ENCODE measurements at places on chromosomes 16 and 17.

- peak; percentile 45 for DNase-seq
Measured at GRCh38 chr16:89216315-89217137, 977 bp upstream of the ZNF778 start.

GRCh38 chr16:11121914-11122692, 133.9 kb downstream of the SOCS1 start:
- no peak for DNase-seq

DNA sequence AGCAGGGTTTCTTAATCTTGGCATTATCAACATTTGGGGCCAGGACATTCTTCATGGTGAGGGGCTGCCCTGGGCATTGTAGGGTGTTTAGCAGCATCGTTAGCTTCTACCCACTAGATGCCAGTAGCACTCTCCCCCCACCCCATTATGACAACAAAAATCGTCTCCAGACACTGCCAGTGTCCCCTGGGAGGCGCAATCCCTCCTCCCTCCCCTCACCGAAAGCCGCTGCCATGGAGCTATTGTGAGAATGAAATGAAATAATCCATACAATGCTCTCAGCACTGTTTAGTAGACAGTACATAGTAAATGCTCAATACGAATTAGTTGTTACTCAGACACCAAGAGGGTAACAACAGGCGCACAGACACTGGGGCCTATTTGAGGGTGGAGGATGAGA, 502.9 kb downstream of the NPIPA7 start:
- no peak for DNase-seq

DNA sequence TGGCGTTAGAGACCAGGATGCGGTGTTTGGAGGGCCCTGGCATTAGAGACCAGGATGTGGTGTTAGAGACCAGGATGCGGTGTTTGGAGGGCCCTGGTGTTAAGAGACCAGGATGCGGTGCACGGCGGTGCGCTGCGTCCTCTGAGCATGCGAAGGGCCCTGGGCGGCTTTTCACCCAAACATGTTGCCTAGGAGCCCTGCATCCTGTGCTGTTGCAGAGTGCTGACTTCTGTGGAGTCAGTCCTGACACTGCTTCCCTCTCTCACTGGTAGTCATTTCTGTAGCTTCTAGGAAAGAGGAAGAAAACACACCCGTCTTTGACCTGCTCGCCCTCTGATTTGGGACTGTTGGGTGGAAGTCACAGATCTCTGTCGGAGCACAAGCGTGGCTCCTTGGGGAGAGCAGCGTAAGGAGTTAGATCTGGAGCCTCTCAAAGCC, 141.2 kb downstream of the LAT start:
- DNase-seq: no peak

DNA sequence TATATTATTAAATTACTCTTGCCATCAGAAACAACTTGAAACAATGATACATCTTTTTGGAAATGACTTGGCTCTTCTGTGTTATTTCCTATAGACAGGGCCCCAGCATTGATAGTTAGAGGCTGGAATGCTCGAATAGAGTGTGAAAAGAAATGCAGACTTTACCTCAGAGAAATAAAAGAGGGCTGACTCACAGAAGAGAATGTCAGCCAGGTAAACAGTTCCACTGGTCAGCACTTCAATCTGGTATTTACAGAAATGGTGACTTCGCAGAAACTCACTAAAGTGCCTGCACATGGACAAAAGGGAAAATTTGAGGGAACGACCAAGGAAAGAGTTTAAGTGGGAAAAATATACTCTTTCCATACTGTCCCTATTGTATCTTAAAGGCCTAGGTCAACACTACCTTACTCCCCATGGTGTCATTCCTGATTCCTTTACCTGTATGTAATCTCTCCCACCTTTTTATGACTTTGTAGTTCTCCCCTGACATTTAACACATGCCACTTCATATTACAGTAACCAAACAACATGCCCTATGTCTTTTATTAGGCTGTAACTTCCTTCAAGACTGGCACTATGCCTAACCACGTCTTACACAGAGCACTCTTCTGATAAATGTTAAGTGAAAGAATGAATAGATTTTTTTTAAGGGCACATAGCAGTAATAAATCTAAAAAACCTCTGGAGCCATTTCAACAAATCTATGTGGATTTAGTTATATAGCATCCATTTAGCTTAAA, 36.7 kb downstream of the AKAP10 start:
- no peak for DNase-seq

GRCh38 chr17:66549311-66549704, 246.9 kb downstream of the PRKCA start:
- DNase-seq: no peak

- no peak for DNase-seq
Measured at GRCh38 chr16:84292011-84292410, 2.7 kb upstream of the WFDC1 start.

DNA sequence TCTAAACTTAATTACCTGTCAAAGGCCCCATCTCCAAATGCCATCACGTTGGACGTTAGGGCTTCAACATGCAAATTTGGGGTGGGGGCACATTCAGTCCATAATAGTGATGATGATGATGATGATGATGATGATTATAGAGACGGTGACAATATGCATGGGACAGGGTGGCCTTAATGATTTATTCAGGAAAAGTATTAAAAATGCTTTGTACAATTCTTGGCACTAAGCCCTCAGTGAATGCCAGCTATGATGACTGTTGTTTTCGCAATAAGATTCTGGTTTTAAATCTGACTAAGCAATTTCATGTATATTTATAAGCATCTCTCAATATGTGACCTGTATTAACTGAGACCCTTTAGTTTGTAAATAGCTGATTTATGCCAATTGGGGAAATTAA, 106.3 kb downstream of the C16orf95 start:
- DNase-seq: no peak

- no peak for DNase-seq
Measured at GRCh38 chr17:43578699-43579565, 32.8 kb upstream of the ETV4 start.

GRCh38 chr17:47918006-47918405, 22.0 kb downstream of the SP2 start:
- no peak for DNase-seq

GRCh38 chr17:75473246-75473645, 16.8 kb downstream of the TMEM94 start:
- DNase-seq: no peak

DNA sequence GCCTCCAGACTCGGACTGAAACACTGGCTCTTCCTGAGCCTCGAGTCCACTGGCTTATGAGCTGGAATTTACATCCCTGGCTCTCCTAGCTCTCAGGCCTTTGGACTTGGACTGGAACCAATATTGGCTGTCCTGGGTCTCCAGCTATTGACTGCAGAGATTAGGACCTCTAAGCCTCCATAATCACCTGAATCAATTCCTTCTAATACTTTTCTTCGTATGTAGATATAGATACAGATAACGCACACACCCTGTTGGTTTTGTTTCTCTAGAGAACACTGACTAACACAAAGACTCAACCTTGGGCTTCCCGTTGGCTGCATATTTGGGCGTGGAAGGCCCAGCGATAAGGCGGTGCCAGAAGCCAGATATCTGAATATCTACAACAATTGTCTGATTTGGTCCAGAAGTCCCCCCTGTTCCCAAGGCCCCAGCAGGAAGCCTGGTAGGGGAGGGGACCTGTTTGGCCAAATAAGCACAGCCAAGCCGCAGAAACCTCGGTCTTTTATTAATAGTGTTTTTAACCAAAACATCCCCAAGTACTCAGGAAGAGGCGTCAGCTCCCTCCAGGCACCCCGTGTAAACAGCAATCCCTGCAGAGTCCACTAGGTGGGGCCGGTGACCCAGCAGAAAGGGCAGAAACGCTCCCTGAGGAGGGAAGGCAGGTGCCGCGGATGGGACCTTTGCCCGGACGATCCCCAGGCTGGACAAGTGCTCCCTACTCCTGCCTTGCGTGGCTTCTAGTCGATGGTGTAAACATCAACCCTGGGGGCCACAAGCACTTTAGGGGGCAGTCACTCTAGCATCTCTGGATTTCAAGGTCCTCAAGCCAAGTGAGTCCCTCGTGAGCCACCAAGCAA, 57.0 kb downstream of the ABR start:
- no peak for DNase-seq

DNA sequence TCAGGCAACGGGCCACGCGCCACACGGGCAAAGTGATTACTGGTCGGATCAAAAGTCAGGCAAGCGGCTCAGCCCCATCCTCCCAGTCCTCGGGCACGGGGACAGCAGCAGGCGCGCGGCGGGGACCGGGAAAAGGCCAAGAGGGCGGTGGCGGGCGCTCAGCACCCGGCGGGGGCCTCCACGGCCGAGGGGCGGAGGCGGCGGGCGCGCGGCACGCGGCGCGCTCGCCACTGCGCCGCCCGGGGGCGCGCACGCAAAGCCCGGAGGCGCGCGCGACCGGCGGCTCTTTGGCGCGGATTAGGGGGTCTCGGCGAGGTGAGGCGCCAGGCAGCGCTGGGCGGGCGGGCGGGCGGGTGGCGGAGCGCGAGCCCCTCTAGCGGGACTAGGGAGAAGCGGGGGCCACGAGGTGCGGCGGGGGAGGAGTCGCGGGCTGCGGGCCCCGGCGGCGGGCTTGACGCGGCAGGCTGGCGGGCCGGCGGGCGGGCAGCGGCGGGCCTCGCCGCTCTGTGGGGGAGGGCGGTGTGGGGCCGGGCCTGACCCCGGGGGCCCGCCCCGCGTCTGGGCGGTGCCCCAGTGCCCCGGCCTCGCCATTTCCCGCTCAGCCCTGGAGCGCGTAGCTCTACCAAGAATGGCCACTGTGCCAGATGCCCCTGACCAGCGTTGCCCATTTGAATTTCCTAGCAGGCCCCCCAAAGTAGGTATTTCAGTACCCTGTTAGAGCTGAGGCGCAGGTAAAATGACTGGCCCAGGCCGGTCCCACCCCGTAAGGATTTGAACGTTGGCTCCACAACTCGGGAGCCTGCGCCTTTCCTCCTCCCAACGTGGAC, at the start of the genes ACACA and TADA2A:
Gene ACACA (minus strand): TSS at position 202 of the 827 bp plus-strand sequence. CDS start 537 bp downstream, outside the sequence.
Gene TADA2A (plus strand): TSS at position 252 of the 827 bp plus-strand sequence. CDS start 4,480 bp downstream, outside the sequence.
- no peak for DNase-seq

DNA sequence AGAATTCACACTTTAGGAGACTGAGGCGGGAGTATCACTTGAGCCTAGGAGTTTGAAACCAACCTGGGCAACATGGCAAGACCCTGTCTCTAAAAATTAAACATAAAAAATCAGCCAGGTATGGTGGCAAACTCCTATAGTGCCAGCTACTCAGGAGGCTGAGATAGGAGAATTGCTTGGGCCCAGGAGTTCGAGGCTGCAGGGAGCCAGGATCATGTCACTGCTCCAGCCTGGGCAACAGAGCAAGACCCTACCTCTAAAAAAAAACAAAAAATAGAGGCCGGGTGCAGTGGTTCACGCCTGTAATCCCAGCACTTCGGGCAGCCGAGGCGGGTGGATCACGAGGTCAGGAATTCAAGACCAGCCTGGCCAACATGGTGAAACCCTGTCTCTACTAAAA, 8.9 kb upstream of the GPT2 start:
- no peak for DNase-seq

GRCh38 chr17:73155410-73156165, 9.2 kb upstream of the SSTR2 start:
- DNase-seq: no peak

DNA sequence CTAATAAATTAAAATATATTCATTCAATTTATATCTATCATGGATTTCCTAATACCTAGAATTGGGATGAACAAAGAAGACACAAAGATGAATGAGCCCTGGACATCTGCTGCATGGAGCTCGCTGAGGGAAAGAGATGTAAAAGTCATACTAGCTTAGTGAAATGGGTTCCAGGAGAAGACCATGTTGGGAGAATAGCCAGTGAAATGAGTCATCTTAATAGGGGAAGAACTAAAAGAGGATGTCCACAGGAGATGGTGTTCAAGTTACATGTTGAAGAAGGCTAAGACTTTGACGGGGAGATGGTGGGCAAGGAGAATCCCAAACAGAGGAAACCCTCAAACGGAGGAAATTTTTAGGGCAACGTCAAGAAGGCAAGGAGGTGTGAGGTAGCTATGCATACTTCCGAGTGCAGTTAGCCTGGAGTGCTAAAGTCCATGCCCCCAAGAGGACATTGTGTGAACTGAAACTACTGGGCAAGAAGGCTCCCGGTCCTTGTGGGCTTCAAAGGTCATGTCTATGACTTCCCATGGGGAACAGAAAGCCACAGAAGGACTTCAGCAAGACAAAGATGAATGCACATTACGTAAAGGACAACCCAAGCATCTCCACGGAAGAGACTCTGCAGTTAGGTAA, 220.5 kb upstream of the CDH11 start:
- no peak for DNase-seq

DNA sequence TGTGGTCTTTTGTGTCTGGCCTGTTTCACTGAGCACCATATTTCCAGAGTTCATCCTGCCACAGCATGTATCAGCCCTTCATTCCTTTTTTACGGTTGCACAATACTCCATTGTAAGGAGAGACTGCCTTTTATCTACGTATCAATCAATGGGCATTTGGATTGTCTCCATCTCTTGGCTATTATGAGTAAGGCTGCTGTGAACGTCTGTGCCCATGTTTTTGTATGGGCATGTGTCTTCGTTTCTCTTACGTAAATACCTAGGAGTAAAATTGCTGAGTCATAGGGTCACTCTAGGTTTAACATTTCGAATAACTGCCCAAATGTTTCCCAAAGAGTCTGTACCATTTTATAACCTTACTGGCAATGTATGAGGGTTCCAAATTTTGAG, 202.8 kb upstream of the FOXF1 start:
- no peak for DNase-seq

Data from NCI-H1436 treated with DMSO at 0.1 percent for 48 hours (cell line).